ENCODE measurements at places on chromosomes 6 and 20.

DNA sequence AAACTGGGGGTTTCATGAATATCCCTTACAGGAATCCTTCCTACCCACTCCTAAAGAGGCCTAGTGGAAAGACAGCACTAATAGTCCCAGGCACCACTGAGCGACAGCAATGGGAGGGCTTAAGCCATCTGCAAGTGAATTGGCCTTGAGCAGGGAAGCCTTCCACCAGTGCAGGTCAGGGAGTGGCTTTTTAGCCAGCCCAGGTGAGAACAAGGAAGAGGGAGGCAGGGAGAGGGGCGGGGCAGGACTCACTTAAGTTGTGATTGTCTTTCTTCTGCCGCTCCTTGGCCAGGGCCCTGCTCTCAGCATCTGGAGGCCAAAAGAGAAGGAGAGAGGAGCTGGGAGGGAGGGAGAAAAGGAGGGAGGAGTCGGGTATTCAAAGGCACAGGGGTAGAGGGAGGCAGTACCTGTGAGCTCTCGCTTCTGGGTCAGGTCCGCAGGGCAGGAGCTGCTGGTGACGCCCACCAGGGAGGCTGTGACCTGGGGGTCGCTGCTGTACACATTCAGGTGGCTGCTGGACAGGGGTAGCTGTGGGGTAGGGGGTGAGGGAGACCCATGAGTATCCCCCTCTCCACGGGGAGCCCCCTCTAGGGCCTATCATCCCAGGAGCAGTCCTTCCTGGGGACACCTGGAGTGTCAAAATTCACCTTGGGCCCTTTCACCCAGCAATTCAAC, 47.8 kb downstream of the TFEB start:
- no peak for DNase-seq

DNA sequence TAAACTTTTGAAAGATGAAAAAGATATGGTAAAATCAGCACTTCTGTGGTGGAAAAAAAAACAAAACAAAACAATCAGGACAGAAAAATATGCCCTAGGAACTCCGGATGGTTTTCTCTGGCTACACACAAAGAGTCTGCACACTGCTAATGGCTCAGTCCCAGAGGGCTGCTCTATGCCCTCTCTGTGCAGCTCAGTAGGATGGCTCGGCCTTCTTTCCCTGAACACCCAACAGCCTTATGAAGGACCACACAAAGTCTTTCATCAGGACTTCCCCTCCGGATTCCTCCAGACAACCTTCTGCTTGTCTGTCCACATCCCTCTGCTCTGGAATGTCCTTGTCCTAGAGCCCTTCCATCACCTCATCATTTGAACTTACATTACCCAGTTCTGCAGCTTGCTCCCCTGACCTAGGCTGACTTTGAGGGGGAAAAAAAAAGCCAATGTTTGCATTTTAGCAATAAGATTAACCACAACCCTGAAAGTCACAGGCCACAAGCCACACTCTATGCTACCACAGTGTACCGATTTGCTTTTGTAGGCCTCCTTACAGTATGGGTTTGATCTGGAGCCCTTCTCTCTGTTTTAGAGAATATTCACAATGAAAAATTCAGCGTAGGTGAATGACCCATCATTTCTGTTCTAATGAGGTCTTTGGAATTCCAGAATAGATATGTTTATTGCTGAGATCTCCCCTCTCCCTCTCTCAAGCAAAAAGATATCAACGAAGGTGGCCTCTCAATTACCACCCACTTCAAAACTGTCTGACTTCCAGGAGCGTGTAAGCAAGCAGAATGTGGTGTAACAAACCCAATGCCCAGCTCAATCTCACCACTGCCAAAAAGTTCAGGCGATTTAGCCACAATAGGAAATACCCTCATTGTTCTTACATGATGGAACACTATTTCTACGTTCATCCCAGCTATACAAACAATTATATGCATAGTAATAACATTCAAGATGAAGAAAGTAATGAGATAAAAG, 164.0 kb downstream of the GMDS start:
- DNase-seq, result no peak

DNA sequence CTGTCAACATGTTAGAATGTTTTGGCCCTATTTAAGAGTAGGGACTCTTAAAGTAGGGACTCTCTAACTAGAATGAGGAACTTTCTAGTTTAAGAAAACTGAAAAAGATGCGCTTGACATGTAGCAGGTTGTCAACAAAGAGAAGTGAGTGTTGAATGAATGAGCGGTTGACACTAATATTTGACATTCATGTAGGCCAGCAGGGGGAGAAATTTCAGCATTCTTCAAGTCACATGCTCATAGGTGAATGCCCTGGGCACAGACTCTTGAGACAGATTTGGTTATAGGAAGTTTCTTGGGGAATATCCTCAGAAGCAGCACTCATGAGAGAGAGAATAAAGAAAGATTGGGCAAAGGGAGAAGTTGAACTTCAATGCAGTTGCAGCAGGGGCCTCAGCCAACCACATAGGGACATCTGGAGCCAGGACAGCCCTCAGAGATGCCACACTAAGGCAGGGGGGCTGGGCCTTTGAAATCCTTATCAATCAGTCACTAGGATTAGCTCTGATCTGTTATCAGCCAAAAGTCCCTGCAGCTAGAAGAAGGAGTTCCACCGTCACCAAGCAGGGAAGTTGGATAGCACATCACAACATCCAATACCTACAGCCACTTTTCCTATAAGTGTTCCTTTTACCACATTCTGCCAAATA, 145.1 kb upstream of the FKBP1C start:
- DNase-seq, result no peak

- DNase-seq, result no peak
Observed at GRCh38 chr20:48673507-48673906, 154.3 kb downstream of the PREX1 start.

GRCh38 chr6:139519571-139520031, 145.2 kb upstream of the CITED2 start:
- DNase-seq, result no peak

DNA sequence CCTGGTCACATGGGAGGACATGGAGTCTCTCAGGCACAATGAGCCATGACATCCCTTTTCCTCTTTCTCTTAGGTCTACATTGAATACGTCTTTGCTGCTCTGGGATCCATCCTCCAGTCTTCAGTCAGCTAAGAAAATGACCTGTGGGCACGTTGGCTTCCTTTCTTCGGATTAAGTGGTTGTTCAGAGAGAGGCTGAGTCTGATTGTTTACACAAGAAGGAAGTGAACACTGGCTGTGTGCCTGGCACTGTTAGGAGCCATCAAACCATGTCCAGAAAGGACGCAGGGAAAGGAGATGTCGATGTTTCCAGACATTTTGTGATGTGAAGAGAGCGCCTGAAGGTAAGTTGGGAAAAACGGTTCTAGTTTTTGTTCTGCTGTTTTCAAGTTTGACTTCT, 309.9 kb upstream of the CDYL start:
- DNase-seq, result peak; percentile 43

DNA sequence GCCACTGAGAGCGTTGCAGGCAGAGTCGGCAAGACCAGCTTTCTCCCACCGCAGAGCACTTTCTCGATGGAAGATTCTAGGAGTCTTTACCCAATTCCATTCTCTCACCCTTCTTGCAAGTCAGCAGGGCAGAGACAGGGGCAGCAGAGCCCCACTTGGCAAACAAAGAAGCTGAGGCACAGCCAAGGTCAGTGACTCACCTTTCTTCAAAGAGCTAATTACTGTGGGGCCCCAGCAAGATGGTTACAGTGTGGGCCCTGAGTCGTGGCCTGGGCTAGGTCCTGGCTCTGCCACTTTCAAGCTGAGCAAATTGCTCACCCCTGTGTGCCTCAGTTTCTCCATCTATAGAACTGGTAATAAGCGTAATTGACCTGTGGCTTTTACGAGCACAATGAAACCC, 277.0 kb downstream of the PREX1 start:
- no peak for DNase-seq

DNA sequence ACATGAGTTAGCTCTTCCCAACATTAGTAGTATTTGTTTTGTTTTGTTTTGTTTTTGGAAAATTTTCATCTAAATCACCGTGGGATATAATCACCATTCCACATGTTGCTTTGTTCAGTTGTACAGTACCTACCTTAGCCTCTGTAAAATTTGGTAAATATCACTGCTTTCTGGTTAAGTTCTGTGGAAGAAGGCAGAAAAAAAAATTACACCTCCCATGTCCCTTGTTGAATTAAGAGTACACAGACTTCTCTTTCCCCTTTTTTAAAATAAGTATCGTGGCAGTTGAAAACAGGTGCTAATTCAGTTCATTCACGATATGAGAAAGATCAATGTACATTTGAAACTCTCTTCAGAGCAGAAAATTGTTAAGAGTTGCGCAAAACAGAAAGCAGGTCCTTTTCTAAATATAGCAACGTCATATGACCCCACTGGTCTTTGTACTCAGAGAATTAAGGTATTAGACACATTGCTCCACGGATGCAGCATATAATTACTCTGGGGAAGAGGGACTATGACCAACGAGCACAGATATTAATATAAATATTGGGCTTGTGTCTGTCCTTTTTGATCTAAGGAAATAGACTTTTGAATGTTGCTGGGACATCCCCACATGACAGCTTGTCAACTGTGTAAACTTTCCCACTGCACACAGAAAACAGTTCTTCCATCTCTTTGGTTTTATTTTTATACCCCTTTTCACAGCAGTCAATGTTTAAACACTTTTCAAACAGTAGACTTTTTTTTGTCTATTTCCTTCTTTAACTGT, 58.6 kb upstream of the ZNF217 start:
- DNase-seq, result no peak
